ENCODE measurements at places on chromosomes 6 and 20.

GRCh38 chr20:48831718-48832404, 4.1 kb upstream of the PREX1 start:
- peak; percentile 36 for DNase-seq

DNA sequence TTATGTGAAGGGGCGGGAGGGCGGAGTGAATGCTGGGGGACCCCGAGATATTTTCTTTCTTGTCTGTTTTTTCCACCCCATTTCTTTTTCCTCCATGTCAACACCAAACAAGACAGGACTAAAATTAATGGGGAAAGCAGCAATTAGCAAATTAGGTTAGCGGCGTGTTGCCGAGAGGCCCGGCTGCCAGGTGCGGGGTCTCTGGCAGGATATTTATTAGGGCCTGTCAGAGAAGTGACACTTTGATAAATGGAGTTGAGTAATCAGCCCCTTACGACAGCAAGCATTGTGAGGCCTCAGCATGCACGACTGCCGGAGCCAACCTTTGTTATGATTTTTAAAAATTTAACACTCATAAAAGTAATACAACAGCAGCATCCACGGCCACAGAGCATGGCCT, 193.8 kb downstream of the DHX35 start:
- no peak for DNase-seq

- DNase-seq, result no peak
These were observed 47.7 kb upstream of the SMOC2 start for GRCh38 chr6:168393126-168393870.

DNA sequence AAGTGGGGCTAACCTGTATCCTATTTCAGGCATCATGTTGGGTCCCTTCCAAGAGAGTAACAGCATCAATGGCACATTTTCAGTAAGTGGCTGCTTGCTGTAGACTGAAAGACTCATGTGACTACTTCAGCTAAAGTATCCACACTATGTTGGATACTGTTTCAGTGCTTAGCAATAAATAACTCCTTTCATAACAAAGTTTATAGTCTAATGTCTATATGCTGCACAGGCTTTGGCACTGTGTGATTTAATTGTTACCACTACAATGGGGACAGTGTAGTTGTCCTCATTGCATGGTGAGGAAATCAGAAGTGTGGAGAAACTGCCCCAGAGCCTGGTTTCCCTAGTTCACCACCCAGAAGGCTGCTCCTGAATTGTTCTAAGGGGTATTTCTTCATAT, 318.0 kb upstream of the PTCHD4 start:
- peak; percentile 31 for DNase-seq

DNA sequence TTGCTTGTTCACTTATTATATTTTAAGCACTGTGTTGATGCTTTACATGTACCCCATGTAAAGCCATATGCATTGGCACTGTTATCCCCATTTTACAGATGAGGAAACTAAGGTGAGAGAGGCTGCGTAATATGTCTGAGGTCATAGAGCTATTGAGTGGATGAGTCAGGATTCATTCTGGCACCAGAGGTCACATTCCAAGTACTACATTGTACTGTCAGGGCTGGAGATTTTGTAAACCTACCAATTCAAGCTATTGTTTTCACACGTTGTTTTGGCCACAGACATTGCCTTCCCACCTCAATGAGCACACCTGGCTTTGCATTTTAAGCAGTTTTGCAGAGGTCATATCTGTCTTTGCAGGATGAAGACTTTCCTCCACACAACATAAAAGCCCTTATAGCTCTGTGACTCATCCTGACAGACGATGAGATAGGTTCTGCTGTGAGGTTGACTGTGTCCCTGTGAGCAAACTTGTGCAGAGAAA, 33.2 kb downstream of the ANKS1A start:
- peak; percentile 75 for DNase-seq

GRCh38 chr6:69881322-69882151, 15.2 kb downstream of the COL19A1 start:
- DNase-seq, result no peak

DNA sequence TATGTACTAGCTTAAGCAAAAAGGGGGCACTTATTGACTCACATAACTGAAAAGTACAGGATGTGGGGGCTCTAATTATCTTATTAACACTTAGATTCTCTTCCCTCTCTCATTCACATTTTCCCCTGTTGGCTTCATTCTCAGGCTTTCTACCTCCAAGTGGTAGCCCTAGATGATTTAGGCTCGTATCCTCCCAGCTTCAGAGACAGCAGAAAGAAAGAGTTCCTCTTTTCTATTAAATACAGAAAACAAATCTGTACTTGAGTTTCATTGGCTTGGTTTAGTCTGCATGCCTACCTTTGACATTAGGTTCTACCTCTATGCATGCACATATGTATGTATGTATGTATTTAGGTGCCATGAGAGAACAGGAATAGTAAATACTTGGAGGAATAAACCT, 15.5 kb upstream of the E2F3 start:
- no peak for DNase-seq

- DNase-seq, result peak; percentile 14
These were observed 123.7 kb downstream of the AKAP7 start for GRCh38 chr6:131258816-131259476.

GRCh38 chr6:157019733-157020132, 242.6 kb downstream of the ARID1B start:
- peak; percentile 10 for DNase-seq

DNA sequence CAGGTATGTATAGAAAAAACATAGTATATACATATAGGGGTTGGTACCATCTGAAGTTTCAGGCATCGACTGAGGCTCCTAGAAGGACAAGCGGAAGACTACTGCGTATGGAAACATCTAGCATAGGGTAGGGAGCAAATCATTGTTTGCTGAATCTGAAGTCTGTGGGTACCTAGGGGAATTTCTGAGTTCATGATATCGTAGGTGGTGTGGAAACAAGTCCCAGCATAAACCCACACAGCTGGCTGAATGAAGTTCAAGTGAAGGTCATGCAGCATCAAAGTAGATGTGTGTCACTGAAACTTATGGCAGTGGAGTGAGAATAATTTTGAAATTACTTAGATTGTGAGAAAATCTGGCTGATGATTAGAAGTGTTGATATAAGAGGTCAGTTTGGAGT, 39.4 kb downstream of the MAP7 start:
- peak; percentile 23 for DNase-seq

GRCh38 chr6:147528511-147529145, 20.1 kb downstream of the SAMD5 start:
- peak; percentile 45 for DNase-seq

GRCh38 chr6:161788531-161788930, 514.7 kb upstream of the AGPAT4 start:
- DNase-seq, result no peak

DNA sequence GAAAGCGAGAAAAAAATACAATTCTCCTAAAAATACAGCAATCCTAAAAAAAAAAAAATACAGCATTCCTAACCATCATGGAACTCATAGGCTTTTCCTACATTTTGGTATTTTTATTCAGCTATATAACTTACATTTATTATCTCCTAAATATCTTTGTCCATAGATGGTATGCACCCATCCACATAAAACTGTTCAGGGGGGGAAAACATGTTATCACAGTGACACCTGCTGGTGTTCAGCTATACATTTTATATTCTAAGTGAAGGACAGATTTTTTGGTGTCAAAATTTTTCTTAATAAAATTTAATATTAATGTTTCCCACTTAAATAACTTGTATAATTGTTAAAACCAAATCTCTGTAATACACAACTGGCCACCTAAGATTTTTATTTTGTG, 58.0 kb downstream of the BLOC1S5 start:
- DNase-seq, result peak; percentile 43

DNA sequence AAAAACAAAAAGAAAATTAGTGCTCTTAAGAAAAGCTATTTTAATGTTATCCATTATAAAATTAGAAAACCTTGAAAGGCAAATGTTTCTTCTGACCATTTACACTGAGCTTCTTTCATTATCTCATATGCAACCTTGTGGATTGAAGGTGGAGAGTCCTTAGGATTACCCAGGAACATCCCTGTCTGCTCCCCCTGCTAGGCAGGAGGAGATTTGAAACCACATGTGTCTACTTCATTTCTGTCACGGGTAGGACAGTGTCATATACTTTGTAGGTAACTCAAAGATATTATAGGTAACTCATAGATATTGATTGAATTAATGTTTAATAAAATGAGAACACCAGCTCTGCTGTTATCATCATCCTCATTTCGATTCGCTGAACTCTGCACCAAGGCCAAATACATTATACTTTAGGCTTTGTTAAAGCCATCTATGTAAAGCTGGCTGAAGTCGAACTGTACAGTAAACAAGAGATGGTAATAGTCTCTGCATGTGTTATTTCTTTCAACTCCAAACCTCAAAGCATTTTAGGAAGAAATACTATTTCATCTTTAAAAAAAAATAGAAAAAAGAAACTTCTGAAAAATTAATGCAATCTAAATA, 49.5 kb downstream of the HDAC2 start:
- DNase-seq, result no peak

DNA sequence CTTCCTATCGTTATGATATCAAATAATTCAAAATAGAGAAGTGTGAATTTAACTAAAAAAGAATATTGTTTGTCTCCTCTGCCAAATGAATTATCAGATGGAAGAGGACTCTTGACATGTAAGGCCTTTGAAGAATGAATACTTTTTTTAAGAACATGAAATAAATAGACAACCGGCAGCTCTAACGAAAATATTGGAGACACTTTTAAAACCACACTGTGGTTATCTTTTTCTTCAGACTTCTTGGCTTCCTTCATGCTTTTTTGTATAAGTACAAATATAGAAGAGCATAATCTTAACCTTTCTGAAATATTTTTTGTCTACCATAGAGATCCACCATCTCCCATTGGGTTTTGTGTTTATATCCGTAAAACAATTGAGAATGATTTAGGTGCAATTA, 115.2 kb upstream of the SCGN start:
- no peak for DNase-seq

- DNase-seq, result no peak
These were observed 31.0 kb downstream of the TXNDC5 start for GRCh38 chr6:7879579-7879978.

DNA sequence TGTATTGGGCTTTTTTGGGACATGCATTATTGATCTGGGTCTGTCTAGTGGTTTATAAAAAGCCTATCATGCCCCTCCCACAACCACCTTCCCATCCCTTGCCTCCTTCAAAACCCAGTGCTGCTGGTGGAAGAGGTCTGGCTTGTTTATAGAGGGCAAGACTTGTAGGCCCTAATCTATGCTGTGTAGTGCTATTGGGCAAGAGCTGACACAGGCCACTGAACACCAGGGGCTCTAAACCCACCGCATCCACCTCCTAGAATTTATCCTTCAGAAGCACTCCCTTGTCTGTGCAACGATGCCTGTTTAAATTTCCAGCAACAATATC, 30.9 kb downstream of the SULF2 start:
- DNase-seq, result no peak

GRCh38 chr20:31653561-31653960, 15.8 kb downstream of the COX4I2 start:
- no peak for DNase-seq

DNA sequence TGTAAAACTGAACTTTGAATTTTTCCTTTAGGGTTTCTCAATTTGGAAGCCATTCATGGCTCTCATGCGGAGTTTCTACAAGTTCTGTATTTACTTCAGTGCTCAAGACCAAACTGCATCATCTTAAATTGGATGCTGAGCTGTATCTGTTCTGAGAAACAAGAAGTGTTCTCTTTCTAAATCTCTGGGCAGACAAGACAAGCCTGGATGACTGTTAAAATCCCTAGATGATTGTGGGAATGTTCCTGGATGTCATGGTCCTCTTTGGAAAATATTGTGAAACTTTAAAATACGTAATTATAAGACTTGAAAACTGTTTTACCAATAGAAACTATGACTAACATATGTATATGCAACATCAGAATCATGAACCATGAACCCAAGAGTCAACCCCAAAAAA, 6.2 kb upstream of the GCM1 start:
- no peak for DNase-seq

- no peak for DNase-seq
These were observed 362.1 kb downstream of the SAMD5 start for GRCh38 chr6:147870506-147871110.

DNA sequence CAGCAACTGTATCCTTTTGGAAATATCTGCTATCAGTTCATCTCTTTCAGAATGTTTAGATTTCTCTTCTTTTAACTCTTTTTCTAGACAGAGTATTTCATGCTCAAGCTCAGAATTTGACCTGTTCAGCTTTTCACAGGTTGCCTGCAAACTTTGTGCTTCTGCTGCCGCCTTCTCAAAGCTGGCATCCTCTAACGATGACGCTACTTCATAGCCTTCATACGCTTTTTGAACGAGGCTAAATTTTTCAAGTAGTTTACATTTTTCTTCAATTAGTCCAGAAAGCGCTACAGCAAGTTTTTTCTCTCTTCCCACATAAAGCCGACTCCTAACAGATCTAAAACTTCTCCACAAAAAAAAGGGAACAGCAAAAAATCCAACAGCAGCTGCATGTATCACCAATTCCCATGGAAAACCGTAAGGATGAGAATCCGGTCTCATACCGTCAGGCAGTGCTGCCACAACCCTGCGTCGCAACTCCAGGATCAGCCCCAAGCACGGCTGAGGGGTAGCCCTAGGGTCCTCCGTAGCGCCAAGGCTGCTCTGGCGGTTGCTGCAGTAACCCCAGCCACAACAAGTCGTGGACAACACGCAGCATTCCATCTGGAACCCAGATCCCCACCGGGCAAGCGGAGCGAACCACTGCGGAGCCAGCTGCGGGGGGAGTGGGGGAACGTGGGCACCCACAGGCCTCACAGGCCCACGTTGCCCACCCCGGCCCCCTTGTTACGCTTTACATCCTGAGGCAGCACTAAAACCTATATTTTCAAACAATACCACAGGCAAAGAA, 30.6 kb downstream of the DACT2 start:
- no peak for DNase-seq

GRCh38 chr6:13354331-13355042, 26.1 kb upstream of the TBC1D7 start:
- DNase-seq, result peak; percentile 72

DNA sequence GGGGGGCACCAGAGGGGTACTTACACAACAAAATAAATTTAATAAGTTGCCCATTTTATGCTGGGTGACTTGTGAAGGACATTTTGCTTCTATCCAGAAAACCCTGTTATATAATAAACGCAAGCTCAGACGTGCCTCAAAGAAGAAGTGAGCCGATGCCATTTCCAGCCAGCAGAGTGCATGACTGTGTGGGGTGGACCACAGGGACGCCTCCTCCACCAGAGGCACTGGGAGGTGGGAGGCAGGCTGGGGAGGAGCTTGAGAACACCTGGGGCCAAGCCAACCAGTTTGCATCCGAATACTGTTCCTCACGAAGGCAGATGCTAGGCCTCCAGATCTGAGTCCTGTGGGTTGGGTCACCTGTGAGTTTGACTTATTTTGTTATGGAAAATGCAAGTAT, 363.8 kb downstream of the RNGTT start:
- DNase-seq, result no peak

- DNase-seq, result no peak
These were observed 37.1 kb downstream of the HIVEP1 start for GRCh38 chr6:12049165-12049564.
